ENCODE measurements at places on chromosomes 2 and 18. TPM values are rescaled to one million over a fixed set of nuclear protein-coding genes. Genes with fewer than 3 reads are reported as not detected.

Gene ALK
- not detected for total RNA-seq

Gene HAAO
- 2.7 TPM for total RNA-seq

Gene SNORC
- 6.8 TPM for total RNA-seq

Gene LYG2
- total RNA-seq, result not detected

Gene ANKRD62
- total RNA-seq, result not detected

Gene GPR45
- not detected for total RNA-seq
